Common myeloid progenitor, CD34-positive (primary cell): ENCODE measurements at places on chromosomes 12 and 14.
A peak's percentile ranks its signal among the peaks of the same experiment; 100 is the strongest.

GRCh38 chr12:2498964-2499500 is 295.7 kb upstream of the FKBP4 start:
- DNase-seq, result no peak

DNA sequence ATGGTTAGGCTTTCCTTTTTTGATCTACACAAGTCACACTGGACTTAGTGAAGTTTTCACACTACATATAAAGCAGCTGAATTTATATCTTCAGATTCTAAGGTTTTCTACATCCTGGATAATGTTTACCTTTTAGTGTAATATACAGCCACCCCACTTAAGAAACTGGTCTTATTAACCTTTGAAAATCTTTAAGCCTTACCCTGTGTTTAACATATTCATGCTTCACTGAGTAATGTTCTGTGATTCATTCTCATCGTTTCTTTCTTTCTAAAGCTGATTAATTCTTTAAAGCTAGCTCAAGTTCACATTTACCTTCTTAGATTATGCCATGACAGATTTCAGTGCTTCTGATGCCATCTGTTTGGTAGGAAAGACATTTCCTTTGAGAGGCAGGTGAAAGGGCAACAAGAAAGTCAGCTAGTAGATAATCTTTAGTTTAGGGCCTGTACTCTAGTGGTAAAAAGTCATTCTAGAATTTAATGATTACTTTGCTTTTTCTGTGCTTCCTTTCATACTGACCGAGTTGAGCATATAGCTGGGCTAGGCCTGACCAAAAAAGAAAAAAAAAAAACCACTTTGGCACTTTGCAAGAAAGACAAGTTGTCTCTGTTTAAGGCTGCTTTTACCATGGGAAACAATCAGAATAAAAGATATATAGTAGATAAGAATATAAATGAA is 690.9 kb upstream of the FBXO33 start:
- DNase-seq, result no peak

DNA sequence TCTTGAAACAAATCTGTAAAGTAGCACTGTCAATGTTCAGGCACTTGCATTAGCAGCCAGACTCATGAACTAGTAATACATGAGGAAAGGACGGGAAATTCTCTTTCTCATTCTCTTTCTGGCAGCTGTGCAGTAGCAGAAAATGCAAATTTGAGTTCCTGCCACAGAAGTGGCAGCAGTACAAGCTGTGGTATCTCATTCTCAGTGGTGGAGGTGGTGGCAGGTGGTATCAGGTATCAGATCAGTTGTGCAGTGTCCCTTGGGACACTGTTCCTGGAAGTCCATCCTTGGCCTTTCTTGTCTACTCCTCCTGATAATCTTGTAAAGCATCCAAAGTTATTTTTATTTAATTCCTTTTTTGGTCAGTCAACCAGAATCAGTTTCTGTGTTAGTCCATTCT is 103.0 kb downstream of the C12orf42 start:
- no peak for DNase-seq

DNA sequence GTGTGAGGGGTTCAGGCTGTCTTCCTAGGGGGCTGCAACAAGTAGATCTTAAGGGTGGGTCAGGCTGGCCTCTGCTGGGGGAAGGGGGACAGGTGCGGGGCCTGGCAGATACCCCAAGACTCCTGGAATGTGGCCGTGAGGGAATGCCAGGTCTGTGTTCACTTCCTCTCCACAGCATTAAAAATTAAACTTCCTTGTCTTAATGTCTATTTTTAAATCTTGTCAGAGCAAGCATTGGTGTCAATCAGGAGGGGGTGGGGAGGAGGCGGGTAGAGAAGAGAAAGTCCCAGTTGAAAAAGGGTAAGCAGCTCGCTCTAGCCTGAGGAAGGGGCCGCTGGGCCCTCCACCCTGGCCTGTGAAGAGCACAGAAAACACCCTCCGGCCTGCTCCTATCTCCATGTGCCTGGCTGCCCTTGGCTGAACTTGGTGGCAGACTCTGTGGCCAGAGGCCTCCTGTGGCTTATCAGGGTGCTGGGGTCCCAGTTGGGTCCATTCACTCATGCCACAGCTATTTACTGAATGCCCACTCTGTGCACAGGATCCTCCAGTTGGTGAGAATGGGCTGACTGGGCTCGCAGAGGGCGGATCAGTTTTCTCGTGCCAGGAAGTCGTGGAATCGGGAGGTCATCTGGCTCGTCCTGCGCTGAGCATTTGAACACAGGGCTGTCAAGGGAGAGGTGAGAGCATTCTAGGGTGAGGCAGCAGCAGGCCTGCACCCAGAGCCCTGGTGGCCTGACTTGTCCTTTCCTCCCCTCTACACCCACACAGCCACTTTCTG is 128.8 kb downstream of the TSPAN9 start:
- no peak for DNase-seq

DNA sequence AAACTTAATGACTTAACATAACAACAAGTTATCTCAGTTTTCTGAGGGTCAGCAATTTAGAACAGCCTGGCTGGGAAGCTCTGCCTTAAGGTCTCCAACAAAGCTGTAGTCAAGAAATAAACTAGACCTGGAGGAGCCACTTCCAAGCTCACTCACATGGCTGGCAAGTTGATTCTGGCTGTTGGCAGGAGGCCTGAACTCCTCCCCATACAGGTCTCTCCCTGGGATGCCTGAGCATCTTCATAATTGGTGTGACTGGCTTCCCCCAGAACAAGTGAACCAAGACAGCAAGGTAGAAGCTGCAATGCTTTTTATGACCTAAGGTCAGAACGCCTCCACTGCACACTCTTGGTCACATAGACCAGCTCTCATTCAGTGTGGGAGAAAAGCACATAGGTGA is 128.3 kb downstream of the SAMD4A start:
- no peak for DNase-seq

DNA sequence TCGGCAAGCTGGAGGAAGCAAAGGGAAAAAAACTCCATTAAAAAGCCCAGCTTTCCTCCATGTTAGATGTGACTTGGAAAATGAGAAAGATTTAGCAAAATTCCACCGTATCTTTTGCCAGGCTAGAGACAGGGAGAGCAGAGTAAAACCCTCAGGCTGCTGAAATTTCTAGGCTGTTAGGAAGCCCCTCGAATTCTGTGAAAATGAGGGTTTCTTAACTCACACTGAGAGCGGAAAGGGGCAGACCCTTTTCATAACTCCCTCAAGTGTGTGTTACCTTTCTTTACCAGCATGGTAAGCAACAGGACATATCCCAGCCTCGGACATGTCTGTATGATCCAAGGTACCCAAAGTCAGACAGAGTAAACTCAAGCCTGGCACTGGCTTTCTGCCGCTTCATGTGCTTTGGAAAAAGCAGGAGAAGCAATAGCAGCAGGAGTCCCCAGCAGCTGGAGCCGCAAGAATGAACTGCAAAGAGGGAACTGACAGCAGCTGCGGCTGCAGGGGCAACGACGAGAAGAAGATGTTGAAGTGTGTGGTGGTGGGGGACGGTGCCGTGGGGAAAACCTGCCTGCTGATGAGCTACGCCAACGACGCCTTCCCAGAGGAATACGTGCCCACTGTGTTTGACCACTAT is at the start of gene RHOJ:
TSS of gene RHOJ (plus strand) at position 37 of the 637 bp plus-strand sequence. CDS start at position 464, 427 bp downstream.
- peak; percentile 45 for DNase-seq

GRCh38 chr14:57498035-57498434 is 4.4 kb upstream of the CCDC198 start:
- DNase-seq, result no peak

GRCh38 chr14:25351269-25351668 is 301.3 kb upstream of the STXBP6 start:
- no peak for DNase-seq

DNA sequence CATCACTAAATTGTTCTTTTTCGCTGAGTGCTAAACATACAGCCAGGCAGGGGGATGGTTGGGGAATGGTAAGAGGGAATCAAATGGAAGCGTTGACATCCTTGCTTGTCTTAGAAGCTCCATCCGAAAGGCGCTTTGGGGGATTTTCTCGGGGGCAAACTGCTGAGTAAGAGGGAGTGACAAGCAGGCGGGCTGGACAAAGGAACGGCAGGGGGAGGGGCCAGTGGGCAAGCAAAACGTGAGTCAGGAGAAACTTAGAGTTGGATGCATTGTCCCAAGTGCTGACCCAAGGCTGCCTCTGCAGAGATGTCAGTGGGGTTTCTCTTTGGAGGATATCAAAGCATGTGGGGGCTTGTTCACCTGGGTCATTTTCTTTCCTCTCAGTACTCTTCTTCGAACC is 480.5 kb downstream of the VRK1 start:
- DNase-seq, result no peak

DNA sequence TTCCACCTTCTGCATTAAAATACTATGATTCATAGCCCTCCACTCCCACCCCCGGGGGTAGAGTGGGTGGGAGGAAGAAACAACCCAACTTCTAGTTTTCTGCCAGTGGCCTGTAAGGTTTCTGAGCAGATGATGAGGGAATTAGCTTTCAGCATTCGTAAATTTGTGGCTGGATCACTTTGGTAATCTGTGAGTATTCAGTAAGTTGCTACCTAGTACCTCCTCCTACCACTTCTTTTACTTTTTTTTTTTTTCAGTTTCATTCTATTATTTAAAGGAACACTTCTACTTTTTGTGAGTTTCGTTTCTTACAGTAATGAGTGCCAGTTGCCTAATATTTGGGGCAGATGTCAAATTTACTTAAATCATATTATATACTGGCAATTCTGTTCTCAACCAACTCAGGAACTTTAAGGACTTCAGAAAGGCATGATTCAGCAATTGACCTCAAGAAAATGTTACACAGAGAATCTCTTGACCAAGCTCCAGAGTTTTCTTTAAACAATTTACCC is 42.4 kb upstream of the EMP1 start:
- peak; percentile 66 for DNase-seq

- DNase-seq, result peak; percentile 13
Observed at GRCh38 chr14:50113381-50114035, 2.9 kb downstream of the VCPKMT start.

DNA sequence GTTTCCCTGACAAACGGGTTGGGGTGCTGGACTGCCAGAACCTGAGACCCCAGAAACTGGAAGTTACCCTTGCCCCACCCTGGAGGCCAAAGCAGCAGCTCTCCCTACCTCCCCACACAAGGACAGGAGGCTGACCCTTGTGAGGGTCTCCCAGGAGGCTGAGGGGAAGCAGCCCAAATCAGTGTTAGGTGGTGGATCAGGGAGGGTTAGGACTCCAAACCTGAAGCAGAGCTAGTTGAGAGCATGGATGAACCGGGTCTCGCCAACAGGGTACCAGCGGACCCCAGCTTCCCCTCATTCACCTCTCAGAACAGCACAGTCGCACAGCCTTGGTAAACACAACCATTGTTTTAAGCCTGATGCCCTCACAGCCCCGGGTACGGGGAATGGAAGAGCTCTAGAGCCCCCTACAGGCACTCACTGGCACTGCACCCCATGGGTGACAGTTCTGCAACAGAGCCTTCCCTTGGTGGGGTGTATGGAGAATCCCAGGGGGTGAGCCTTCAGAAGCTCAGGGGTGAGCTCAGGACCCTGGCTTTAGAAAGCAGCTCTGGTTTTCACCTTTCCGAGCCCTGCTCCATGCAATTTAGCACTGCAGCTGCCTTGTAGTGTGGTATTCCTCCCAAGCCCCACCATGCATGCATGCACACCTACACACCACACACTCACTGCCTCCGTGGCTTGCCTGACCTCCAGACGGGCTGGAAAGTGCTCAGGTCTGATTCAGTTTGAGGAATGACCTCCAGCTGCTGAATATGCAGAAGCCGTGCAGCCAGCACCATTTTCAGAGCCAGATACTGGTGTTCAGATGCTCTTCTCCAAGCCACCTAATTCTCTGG is 11.2 kb downstream of the ESRRB start:
- DNase-seq, result peak; percentile 67

DNA sequence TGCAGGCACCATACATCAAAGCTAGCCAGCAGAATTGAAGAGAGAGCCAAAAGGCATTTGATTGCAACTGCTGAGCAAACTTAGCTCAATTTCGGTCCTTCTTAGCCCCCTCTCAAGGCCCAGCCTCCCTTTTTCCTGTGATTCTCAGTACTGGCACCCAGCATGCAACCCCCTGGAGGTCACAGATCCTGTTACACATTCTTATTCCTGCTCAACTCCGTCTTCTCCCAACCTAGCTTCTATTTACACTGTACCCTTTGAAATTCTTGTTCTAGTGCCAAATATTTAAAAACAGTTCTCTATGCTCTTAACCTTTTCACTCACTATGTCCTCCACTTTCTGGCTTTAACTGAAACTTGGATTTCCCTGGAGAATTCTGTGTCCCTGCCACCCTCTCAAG is 131.3 kb upstream of the CPSF6 start:
- no peak for DNase-seq

DNA sequence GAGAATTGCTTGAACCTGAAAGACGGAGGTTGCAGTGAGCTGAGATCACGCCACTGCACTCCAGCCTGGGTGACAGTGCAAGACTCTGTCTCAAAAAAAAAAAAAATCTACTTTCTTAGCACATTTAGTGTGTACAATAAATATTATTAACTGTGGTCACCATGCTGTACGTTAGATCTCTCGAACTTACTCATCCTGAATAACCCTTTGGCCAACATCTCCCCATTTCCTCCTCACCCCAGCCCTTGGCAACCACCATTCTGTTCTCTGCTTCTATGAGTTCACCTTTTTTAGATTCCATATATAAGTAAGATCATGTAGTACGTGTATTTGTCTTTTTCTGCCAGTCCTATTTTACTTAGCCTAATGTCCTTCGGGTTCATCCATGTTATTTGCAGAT is 13.4 kb downstream of the FUT8 start:
- DNase-seq, result no peak

DNA sequence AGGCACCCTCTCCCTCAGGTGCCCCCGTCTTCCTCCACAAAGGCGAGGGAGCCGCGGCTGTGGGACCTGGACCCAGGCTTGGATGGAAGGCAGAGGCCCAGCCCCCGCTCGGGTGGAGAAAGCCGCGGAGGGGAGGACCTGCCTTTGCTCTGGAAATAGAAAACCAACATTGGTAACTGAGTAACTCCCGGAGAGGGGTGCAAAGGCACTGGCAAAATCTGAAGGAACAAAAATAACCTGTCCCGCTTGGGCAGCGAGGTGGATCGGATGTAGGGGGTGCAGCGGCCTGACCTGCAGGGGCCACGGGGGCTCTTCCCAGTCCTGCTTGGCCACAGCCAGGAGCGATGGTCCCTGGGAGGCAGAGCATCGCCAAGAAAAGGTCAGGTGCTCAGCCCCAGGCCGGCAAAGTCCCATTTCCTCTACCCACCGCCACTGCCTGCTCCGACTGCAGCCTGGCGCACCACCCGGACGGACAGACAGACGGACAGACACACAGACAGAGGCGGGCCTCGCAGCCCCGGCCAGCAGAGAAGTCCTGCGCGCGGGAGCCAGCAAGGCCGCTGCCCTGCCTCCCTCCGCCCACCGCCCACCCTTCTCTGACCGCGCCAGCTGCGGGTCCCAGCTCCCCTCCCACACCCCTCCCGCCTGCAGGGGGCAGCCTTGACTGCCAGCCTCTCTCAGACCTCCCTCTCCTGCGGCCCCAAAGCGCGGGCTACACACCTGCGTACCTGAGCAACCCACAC is 21.4 kb upstream of the TMEM106C start:
- DNase-seq, result no peak

- peak; percentile 29 for DNase-seq
Observed at GRCh38 chr12:43957732-43958372, 122.0 kb downstream of the TMEM117 start.

- peak; percentile 25 for DNase-seq
Observed at GRCh38 chr12:29110506-29111442, 38.3 kb upstream of the FAR2 start.
